Daoy (cell line): ENCODE measurements at places on chromosomes 7 and 10. TPM values are rescaled to one million over a fixed set of nuclear protein-coding genes. Genes with fewer than 3 reads are reported as not detected.

Gene ANXA8L1
- 26.7 and 38.1 TPM in 2 replicates for total RNA-seq

GRCh38 chr10:47060356-47060755 lies 149.1 kb downstream of the PTPN20 start:
- DNase-seq: no peak

GRCh38 chr7:96315125-96315512 lies 6.8 kb downstream of the SLC25A13 start:
- no peak for DNase-seq

GRCh38 chr10:15367296-15368085 lies 3.6 kb downstream of the FAM171A1 start:
- DNase-seq: no peak

Gene NUPR2
- total RNA-seq: not detected in 2 replicates

- DNase-seq: no peak
Measured at GRCh38 chr10:99347672-99348071, 18.5 kb downstream of the CNNM1 start.
